A549 treated with Mapracorat at 1 μM for 4 hours (cell line): ENCODE measurements at places on chromosomes 4 and X. TPM values are rescaled to one million over a fixed set of nuclear protein-coding genes. Genes with fewer than 3 reads are reported as not detected.

The DDX60 gene
- 1.6 to 2.8 TPM (median 2.1 TPM) in 5 replicates for total RNA-seq

The ZFP42 gene
- not detected in 5 replicates for total RNA-seq

The STK32B gene
- 14.9 to 17.7 TPM (median 16.1 TPM) in 5 replicates for total RNA-seq

The ODAPH gene
- 0.14 to 0.21 TPM in 2 of 5 replicates, not detected in the others for total RNA-seq

The IL21 gene
- not detected in 5 replicates for total RNA-seq

The ZDHHC15 gene
- not detected in 5 replicates for total RNA-seq

The ADAMTS3 gene
- total RNA-seq: 0.02 to 0.14 TPM in 2 of 5 replicates, not detected in the others

The ETFDH gene
- total RNA-seq: 4.3 to 6.1 TPM (median 4.8 TPM) in 5 replicates

The PNMA3 gene
- 0.09 to 0.26 TPM (median 0.20 TPM) in 5 replicates for total RNA-seq

The DSPP gene
- not detected in 5 replicates for total RNA-seq

The NOA1 gene
- total RNA-seq: 13.9 to 16.8 TPM (median 16.5 TPM) in 5 replicates

The NPNT gene
- 0.34 to 0.57 TPM (median 0.35 TPM) in 5 replicates for total RNA-seq

The TMEM255A gene
- 0.15 to 0.39 TPM (median 0.28 TPM) in 5 replicates for total RNA-seq

The ASMT gene
- total RNA-seq: 0.16 to 0.53 TPM (median 0.45 TPM) in 4 of 5 replicates, not detected in the other

The METAP1 gene
- total RNA-seq: 43.2 to 52.4 TPM (median 47.9 TPM) in 5 replicates

The IL2 gene
- not detected in 5 replicates for total RNA-seq

The PAQR3 gene
- 6.4 to 10.3 TPM (median 9.1 TPM) in 5 replicates for total RNA-seq

The EGF gene
- total RNA-seq: 0.31 to 0.49 TPM (median 0.38 TPM) in 5 replicates

The PTCHD1 gene
- not detected in 5 replicates for total RNA-seq

The CCDC110 gene
- 0.34 TPM in 1 of 5 replicates, not detected in the others for total RNA-seq

The GSX2 gene
- not detected in 5 replicates for total RNA-seq

The CT47A7 gene
- total RNA-seq: not detected in 5 replicates

The AKAP14 gene
- total RNA-seq: not detected in 5 replicates

The ABLIM2 gene
- total RNA-seq: 4.4 to 9.4 TPM (median 6.4 TPM) in 5 replicates

The SPATA4 gene
- total RNA-seq: 0.12 to 0.31 TPM (median 0.27 TPM) in 5 replicates

The RAB40AL gene
- 0.18 to 0.22 TPM in 2 of 5 replicates, not detected in the others for total RNA-seq

The INPP4B gene
- total RNA-seq: 3.5 to 5.6 TPM (median 4.9 TPM) in 5 replicates

The OCIAD1 gene
- 124 to 184 TPM (median 133 TPM) in 5 replicates for total RNA-seq

The MAOA gene
- total RNA-seq: 0.69 to 1.3 TPM (median 0.92 TPM) in 5 replicates

The LRCH2 gene
- not detected in 5 replicates for total RNA-seq

The PDE5A gene
- 0.13 to 0.67 TPM (median 0.32 TPM) in 5 replicates for total RNA-seq

The SMAD1 gene
- total RNA-seq: 7.6 to 9.5 TPM (median 8.6 TPM) in 5 replicates

The RASGEF1B gene
- not detected in 5 replicates for total RNA-seq

The TIMP1 gene
- 257 to 280 TPM (median 264 TPM) in 5 replicates for total RNA-seq

The COQ2 gene
- 17.2 to 20.3 TPM (median 19.6 TPM) in 5 replicates for total RNA-seq

The TMPRSS11D gene
- not detected in 5 replicates for total RNA-seq

The PNMA6F gene
- not detected in 5 replicates for total RNA-seq

The TMEM47 gene
- 0.79 to 1.4 TPM (median 1.2 TPM) in 5 replicates for total RNA-seq

The NPY1R gene
- total RNA-seq: 0.07 to 0.19 TPM (median 0.12 TPM) in 3 of 5 replicates, not detected in the others

The TBCK gene
- 2.0 to 2.9 TPM (median 2.7 TPM) in 5 replicates for total RNA-seq

The P2RY10 gene
- total RNA-seq: not detected in 5 replicates

The HAND2 gene
- total RNA-seq: 0.41 to 0.65 TPM (median 0.63 TPM) in 5 replicates

The HTN3 gene
- not detected in 5 replicates for total RNA-seq

The ZBED1 gene
- total RNA-seq: 28.9 to 35.8 TPM (median 33.5 TPM) in 5 replicates

The USP17L30 gene
- total RNA-seq: not detected in 5 replicates

The GLRA2 gene
- total RNA-seq: not detected in 5 replicates

The KLF8 gene
- total RNA-seq: 0.12 TPM in 1 of 5 replicates, not detected in the others

The MGAT4D gene
- not detected in 5 replicates for total RNA-seq

The LDB2 gene
- not detected in 5 replicates for total RNA-seq

The CENPE gene
- total RNA-seq: 5.6 to 8.5 TPM (median 7.3 TPM) in 5 replicates

The FGF13 gene
- total RNA-seq: 0.13 TPM in 1 of 5 replicates, not detected in the others

The CXCL1 gene
- 6.0 to 8.7 TPM (median 7.9 TPM) in 5 replicates for total RNA-seq

The CENPVL1 gene
- total RNA-seq: not detected in 5 replicates

The ETDA gene
- total RNA-seq: not detected in 5 replicates

The KLKB1 gene
- not detected in 5 replicates for total RNA-seq

The FAAH2 gene
- 0.06 to 0.30 TPM (median 0.13 TPM) in 3 of 5 replicates, not detected in the others for total RNA-seq

The SLC9B1 gene
- total RNA-seq: not detected in 5 replicates
